ENCODE measurements at places on chromosomes 7 and 10. TPM values are rescaled to one million over a fixed set of nuclear protein-coding genes. Genes with fewer than 3 reads are reported as not detected.

- DNase-seq, result no peak
These were observed 178.8 kb downstream of the TPK1 start for GRCh38 chr7:144656965-144657517.

DNA sequence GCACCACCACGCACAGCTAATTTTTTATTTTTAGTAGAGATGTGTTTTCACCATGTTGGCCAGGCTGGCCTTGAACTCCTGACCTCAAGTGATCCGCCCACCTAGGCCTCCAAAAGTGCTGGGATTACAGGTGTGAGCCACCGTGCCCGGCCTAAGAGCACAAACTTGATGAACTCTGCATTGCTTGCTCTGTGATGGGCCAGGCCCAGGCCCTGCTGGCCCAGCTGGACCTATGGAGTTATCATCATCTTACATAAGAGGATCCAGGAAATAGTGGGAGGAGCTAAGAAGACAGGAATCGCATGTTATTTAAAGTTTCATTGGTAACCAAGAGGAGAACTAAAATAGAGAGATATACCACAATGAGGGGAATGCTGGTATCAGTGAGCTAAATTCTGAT is 86.9 kb downstream of the DAGLB start:
- DNase-seq, result no peak

- no peak for DNase-seq
These were observed 83.2 kb upstream of the COL1A2 start for GRCh38 chr7:94311515-94311914.

DNA sequence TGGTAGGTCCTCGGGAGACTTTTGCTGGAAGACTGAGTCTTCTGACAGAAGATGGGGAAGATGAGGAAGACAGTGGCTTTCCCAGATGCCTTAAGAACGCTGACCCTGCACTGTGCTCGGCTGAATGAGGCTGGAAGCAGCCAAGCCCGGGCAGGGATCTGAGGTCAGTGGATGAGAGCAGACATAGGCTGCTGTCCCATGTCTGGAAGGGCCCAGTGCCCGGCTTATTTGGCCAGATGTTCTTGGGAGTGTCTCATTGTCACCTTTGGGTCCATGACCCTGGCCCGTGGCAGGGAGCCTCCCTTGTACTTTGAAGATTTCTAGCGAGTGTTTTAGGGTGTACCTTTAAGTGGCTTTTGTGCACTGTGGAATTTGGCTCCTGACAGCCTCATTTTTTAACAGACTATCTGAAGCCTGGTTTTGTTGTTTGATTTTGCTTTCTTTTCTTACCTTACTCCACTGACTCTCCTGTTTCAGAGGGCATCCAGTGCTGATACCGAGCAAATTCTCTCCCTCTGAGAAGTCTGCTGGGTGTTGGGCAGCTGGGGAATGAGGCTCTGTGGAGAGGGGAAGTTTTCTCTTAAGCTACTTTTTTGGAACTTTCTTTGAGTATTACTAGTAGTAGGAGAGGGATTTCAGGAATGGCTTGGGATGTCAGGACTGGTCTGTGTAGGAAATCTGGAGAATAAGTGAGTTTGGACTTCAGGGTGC is 61.4 kb downstream of the CREB5 start:
- no peak for DNase-seq

GRCh38 chr7:27793780-27794179 is 53.8 kb downstream of the TAX1BP1 start:
- no peak for DNase-seq

- DNase-seq, result no peak
These were observed 55.2 kb downstream of the TSPAN15 start for GRCh38 chr10:69506487-69506833.

DNA sequence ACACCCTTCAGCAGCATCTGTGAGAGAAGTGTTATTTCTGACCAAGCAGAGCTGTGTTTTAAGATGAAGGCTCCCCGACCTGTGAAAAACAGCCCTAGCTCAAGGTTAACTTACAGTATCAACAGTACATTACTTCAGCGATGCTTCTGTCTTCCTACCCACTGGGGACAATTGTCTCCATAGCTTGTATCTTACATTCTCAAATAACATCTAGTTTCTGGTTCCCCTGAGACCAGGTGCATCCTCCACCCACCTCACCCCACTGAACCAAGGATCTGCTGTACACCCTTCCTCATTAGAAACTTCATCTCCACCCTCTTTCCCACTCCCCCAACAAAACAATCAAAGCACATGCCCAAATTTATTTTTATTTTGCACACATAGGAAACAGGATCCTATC is 102.0 kb downstream of the VOPP1 start:
- no peak for DNase-seq

GRCh38 chr7:50534690-50535290 is 30.4 kb downstream of the DDC start:
- peak; percentile 98 for DNase-seq

DNA sequence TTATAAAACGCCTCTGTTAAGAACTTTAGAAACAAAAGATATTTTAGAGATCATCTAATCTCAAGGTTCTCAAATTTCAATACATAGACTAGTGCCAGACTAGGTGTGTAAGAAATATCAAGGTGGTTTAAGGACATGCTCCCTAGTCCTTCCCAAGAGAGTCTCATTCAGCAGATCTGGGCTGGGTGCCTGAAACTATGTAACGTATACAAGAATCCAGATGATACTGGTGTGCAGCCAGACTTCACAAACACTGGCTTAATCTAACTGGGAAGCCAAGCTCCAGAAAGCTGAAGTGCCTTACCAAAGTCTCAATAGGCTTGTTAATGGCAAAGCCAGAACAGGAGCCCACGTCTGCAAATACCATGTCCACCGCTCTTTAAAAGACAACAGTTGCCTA is 105.0 kb upstream of the AMPH start:
- peak; percentile 36 for DNase-seq

- DNase-seq, result no peak
These were observed 45.6 kb upstream of the TAS2R16 start for GRCh38 chr7:123041101-123041500.

DNA sequence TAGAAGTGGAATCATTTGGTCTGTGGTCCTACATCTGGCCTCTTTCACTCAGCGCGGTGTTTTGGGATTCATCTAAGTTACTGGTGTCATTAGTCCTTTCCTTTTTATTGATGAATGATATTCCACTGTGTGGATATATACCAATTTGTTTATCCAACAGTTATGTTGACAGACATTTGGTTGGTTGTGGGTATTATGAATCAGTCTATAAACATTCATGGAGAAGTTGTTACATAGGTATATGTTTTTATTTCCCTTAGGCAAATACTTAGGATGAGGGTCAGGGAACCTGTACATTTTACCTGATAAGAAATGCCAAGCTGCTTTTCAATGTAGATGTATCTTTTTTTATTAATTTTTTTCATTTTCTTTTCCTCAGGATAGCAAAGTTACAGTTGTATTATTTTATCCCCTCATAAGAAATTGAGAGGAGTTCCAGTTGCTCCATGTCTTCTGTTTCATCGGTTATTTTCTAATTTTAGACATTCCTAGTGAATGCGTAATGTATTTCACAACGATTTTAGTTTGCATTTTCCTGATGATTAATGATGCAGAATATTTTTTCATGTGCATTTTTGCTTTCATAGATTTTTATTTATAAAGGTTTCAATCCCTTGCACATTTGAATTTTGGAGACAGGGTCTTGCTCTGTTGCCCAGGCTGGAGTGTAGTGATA is 203.8 kb upstream of the SH2B2 start:
- no peak for DNase-seq

- DNase-seq, result no peak
These were observed 47.9 kb downstream of the GALNT11 start for GRCh38 chr7:152073352-152073751.

DNA sequence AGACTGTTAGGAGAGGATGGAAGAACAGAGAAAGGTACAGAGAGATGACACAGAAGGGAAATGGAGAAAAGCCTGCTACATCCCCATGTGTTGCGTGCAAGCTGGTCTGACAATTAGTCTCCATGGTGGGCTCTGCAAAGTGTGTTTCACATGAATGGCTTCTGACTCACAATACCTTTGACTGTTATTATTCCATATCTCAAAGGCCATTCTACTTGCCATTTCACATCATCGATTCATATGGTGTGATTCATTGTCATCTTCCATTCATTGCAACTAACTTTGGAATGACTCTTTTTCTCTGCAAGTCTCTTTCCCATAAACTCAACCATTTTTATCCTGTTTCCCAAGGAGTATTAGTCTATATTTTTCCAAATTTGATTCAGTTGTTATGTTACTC is 208.9 kb upstream of the INHBA start:
- DNase-seq, result no peak

DNA sequence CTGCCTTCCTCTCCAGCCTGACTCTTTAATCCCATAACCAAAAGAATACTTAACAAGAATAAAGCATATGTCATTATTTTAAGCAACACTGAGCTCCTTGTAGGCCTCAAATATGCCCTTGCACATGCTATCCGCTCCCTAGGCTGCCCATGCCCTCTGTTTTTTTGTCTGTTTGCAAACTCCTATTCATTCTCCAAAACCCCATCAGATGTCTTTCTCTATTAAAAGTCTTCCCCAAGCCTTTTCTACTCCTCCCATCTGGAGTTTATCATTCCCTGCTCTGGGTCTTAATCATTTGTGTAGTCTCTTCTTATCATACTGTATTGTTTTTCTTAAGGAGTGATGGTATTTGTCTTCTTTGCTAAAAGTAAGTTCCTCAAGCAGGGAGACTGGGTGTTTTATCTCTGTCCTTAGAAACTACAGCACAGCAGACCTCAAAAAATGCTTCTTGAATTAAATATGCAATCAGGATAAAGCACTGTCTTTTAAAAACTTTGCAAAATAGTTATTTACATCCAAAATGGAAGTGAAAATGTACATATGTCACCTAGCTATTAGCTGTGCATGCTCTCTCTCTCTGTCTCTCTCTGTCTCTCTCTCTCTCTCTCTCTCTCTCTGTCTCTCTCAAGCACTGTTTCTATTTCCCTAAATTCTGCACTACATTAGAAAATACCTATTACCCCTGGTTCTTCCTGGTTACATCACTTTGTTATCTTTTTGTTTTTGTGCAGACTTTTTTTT is 56.5 kb upstream of the OPALIN start:
- no peak for DNase-seq

- no peak for DNase-seq
These were observed 83.0 kb upstream of the DUSP5 start for GRCh38 chr10:110414548-110415309.

DNA sequence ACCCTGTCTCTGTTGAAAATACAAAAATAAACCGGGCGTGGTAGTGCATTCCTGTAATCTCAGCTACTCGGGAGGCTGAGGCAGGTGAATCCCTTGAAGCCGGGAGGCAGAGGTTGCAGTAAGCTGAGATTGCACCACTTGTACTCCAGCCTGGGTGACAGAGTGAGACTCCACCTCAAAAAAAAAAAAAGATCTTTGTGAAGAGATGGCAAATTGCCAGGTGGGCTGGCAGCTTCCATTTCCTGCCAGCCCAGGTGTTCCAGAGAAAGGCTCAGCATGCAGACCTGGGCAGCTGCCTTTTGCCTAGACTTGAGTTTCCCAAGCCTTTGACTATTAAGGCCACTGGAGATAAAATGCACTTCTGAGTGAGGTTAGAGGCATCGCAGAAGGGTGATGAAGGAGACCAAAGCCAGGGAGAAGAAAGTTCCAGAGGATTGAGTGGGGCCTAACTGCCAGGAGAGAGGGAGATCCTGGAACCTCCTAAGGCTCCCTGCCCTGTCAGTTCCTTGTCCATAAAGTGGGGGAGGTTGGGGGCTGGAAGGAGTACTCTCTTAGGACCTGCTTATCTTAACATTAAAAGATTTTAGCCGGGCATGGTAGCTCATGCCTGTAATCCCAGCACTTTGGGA is 10.0 kb upstream of the DDIT4 start:
- DNase-seq, result no peak

- DNase-seq, result no peak
These were observed 210.1 kb upstream of the STK17A start for GRCh38 chr7:43372676-43373355.

GRCh38 chr7:100827330-100828226 is at the start of gene EPHB4:
Gene EPHB4, minus strand, starts transcription at chr7:100827523. Its CDS starts 493 bp downstream, at chr7:100827030.
- peak; percentile 72 for DNase-seq

- DNase-seq, result no peak
These were observed 493 bp downstream of the ZMIZ2 start for GRCh38 chr7:44748948-44749731.

DNA sequence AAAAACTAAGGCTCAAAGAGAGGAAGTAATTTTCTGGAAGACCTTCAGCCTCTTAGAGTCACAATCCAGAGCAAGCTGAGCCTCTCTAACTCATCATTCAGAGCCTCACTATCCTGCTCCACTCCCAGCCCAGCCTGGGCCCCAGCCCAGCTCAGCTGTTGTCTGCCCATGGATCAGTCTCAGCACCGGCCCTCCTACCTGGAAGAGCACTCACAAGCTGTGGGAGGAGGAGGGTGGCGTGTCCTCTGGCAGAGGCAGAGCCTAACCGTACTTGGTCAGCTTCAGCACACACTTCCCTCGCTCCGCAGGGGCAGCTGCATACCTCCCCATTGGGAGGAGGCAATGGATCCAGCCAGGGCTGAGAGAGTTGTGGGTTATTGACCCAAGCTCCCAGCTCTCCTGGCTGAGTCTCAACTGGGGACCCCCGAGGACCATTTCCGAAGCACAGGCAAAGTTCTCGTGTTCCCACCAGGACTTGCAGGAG is 66.7 kb upstream of the GPR26 start:
- no peak for DNase-seq

- DNase-seq, result no peak
These were observed 53.1 kb downstream of the INPP5A start for GRCh38 chr10:132590752-132591121.

GRCh38 chr7:45088146-45088701 is 545 bp downstream of the NACAD start:
- DNase-seq, result no peak

DNA sequence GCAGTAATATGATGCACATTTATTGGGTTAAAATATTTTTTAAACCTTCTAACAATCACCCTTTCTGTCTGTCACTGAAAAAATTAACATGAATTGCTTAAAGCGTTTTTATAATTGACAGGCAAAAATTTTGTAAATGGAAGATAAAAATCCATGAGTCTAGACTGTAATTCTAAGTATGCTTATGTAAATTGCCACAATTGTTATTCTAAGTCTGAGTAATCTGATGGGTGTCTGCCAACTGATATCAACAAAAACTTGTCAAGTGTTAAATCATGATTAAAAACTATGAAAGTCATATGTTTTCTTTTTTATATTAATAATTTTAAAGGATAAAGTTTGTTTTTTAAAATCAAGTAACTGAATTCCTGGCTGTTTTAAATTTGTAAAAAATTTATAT is 208.2 kb downstream of the CDK14 start:
- DNase-seq, result no peak

Gene TACR2
- not detected for polyA plus RNA-seq

Gene CALML3
- not detected for polyA plus RNA-seq

Gene TMEM236
- polyA plus RNA-seq, result 0.01 TPM

Gene ASAH2
- 1.6 TPM for polyA plus RNA-seq

Gene AP5Z1
- polyA plus RNA-seq, result 18.9 TPM

Gene PRRT4
- not detected for polyA plus RNA-seq

Gene FAM170B
- polyA plus RNA-seq, result not detected

Gene UCMA
- not detected for polyA plus RNA-seq
